ENCODE measurements at places on chromosomes 2 and 18.

- DNase-seq, result no peak
Observed at GRCh38 chr2:161159456-161160225, 587 bp upstream of the TANK start.

DNA sequence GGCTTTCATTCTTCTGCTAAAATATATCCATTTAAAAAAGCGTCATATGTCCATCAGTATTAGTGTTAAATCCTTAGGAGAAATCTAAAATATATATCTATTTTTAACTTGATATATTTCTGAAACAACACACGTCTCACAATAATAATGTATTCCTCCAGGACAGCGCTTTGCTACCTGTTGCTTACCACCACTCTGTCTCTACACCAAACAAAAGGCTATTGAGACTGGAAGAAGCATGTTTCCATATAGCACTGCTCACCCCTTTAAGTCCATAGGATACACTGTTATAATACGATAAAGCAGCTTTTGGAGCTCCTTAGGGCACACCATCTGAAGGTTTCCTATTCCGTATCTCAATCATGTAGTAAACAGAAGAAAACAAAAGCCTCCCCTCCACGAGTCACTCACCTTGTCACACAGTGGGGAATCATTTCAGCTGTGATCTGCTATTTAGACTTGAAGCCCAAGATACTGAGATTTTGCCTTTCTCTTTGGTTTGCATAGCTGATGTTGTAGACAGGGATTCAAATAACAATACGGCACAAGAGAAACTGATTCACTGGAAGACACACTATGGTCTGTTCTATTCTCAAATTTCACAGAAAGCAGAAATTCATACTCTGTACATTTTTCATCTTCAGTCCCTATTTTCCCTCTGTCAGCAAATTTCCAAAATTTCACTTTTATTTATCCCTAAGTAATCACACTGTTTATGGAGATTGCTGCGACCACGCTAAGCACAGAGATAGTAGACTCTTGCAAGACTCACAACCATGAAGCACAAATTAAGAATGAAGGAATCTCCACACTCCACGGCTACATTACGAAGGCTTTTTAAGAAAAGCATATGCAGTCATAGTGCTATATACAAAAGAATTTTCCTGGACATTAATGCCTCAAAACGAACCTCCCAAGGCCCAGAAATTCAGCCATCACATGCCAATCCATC is 187.1 kb downstream of the TCF4 start:
- no peak for DNase-seq

- no peak for DNase-seq
Observed at GRCh38 chr18:12699747-12700146, 2.8 kb downstream of the CEP76 start.

DNA sequence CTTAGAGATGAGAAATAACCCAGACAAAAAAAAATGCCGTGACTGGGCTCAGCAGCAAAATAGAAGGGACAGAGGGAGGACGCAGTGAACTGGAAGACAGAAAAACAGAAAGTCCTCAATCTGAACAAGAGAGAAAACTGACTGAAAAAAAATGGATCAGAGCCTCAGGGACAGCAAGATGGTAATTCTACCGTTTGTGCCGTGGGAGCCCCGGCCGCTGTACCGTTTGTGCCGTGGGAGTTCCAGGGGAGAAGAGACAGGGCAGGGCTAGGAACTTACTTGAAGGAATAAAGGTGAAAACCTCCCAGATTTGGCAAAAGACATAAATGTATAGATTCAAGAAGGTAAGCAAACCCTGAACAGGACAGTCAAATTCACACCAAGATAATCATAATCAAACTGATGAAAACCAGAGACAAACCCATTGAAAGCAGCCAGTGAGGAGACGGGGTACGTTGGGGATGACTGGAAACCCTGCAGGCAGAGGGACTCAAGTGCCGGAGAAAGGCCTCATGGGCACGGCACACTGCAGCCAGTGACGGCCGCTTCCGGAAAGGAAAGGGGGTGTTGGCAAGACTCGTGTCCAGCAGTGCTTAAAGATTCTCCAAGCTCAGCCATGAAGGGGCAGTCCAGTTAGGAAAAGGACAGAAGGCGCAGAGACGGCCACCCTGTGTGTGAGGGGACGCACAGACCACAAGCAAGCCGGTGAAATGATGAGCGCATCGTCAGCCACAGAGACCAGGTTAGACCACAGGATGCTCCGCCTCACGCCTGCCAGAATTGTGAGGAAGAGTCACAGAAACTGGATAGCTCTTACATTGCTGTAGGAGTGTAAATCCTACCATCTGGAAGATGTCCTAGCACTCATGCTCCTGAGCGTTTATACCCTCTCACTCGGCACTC is 40.0 kb upstream of the NFATC1 start:
- no peak for DNase-seq

DNA sequence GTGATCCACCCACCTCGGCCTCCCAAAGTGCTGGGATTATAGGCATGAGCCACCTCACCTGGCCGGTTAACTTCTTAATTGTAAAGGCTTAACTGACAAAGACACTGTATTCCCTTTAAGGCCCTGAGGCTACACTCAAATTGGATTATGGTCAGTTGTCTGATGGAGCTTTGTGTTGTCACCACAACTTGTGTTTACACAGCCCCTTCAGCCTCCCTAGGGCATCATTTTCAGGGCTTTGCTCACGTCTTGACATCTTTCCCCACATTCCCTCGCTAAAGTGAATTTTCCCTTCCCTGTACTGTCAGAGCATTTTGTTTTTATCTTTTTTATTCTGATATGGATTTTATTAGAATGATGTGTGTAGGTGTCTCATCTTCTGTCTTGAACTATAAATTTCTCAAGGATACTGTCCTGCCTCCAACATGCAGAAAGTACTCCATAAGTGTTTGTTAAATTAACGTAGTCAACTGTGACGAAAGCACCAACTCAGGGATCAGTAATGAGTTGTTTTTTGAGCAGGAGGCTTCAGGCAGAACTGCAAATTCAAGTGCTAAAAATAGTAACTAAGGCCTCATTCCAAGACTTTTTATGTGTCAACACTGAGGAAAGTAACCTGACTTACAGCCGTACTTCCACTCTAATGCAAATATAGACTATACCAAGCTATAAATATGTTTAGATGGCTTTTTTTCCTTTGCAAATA is 77.1 kb upstream of the NARS1 start:
- no peak for DNase-seq

- DNase-seq, result no peak
Observed at GRCh38 chr2:105411720-105412407, 13.0 kb upstream of the FHL2 start.

DNA sequence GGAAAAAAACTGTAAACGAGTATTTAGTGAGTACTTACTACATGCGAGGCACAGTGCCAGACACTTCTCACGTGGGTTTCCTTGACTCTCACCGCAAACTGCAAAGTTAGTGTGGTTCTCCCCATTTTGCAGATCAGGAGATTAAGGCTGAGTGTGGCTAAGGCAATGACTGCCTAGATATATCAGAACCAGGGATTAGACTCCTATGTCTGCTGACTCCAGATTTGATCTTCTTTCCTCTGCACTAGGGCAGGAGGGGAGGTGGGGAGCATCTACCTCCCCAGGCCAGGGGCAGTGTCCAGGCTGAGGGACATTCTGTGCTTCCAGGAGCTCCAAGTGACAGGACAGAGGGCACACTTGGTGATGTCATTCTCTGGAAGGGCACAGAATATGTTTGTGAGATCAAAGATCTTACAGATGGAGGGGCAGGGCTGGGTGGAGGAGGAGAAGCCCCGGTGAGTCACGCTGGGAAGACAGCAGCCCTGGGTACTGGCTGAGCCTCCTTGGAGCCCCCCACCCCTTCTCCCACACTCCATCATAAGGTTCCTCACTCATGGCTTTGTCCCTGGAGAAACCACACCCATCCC is 92.4 kb downstream of the RHOB start:
- DNase-seq, result peak; percentile 39

DNA sequence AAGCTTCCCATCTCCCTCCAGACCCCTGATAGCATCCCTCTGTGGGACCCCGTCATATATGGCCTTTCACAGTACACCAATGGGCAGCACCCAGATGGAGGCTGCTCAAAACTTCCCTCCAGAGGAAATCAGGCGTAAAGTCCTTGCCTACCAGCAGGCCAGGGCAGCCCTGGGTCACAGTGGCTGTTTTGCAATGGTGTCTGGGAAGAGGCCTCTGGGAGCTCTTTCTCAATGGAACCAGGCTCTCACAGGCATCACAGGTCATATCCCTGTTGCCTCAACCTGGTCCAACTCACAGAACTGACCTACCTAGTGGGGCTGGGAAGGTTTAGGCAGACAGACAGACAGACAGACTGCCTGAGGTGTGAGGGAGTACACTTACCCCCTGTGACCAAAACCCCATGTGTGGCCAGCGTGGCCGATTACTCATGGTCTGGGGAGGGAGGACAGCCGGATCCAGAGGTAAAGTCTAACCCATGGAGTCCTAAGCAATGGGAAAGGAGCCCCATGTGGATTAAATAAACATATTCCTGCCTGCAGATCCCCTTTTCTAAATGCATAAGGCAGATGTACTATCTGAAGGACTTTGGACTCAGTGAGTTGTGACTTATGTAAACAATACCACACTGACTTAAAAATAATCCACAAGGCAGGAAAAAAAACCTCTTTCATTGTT is 58.2 kb downstream of the BCL2L11 start:
- no peak for DNase-seq

- DNase-seq, result no peak
Observed at GRCh38 chr18:10412933-10413332, 41.5 kb upstream of the APCDD1 start.

DNA sequence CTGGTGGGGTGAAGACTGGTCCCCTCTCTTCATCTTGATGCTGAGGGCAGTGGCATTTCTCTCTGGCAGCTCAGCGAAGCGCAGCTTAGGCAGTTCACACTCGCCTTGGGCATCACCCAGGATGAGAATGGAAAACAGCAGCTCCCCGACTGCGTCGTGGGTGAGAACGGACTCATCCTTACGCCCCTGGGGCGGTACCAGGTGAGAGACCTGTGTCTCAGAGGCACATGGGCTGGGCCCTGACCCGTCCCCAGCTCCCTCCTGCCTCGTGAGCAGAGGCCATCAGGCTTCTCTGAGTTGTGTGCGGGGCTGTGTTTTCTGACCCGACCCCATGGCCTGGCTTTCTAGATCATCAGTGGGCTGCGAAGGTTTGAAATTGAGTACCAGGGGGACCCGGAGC is 8.2 kb upstream of the CCDC74A start:
- DNase-seq, result no peak

DNA sequence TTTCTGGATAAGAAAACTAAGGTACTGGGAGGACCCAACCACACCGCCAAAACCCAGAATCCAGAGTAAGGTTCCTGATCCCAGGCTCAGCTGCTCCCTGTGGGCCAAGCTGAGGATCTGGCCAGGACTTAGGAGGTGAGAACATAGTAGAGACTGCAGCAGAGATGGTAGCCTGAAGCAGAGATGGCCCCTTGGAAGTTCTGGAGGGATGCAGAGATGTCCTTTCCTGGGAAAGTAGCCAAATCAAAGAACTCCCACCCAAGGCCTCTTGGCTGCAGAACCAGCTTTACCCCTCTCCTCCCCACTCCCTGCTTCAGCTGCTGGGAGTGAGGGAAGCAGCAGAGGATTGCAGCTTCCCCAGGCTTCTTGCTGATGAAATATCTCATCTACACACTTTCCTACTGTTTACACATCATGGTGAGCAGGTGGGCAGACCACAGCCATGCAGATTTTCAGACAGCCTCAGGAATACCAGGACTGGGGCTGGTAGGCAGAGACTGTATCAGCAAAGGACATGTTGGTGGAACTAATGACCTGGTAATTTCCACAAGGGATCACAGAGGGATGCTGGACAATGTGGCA is 32.7 kb downstream of the TMEM17 start:
- no peak for DNase-seq

DNA sequence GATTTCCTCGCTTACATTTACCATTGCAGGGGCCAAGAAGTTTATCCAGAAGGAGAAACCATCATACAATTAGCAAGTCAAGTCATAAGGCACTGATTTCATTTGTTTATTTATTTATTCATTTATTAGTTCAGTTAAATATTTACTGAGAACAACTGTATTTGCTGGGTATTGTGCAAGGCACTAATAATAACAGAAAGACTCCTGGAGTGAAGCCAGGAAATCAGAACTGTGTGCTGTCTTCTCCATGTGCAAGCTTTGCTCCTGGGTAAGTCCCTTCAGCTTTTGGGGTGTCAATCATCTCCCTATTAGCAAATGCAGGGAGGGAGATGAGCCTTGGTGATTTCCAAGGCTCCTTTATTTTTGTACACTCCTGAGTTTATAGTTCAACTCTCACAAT is 341.6 kb upstream of the MEIS1 start:
- DNase-seq, result no peak

GRCh38 chr2:234536178-234536965 is 39.5 kb upstream of the ARL4C start:
- DNase-seq, result no peak

GRCh38 chr2:238488347-238488826 is 61.7 kb downstream of the ASB1 start:
- no peak for DNase-seq

DNA sequence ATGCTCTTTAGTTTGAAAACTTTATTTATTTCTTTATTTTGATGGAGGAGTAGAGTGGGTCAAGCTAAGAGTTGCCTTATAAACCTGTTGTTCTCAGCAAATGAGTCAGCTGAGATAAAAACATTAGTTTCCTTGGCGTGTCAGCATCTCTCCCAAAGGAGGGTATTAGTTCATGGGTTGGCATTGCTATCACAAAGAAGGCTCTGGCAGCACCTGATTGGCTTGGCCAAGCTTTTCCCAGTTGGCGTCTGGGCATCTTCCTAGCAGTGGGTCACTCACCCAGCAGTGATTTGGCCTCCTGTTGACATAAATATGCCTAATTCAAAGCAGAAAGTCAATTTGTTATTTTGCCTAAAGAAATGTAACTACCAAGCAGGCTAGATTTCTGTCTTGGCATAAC is 200.7 kb upstream of the TNP1 start:
- DNase-seq, result no peak

GRCh38 chr18:48788373-48788772 is 162.4 kb downstream of the SMAD7 start:
- no peak for DNase-seq

DNA sequence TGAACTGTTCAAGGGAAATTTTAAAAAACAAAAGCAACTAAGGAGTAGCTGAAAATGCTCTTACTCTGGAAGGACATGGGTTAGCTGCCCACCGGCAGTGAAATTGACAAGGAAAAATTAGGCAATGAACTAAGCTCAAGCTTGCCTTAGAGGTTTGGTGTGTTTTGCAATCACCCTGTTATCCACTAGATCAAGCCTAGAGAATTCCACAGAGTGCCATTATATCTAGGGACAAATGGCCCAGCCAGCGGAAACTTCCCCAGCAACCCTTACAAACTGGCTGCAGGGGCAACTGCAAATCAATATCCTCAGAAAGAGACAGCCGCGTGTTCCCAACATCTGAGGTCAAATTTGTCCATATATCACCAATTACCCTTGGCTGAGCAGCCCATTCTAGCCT is 258.2 kb downstream of the SP3 start:
- DNase-seq, result no peak

- DNase-seq, result no peak
Observed at GRCh38 chr2:56715683-56716082, 531.9 kb downstream of the CCDC85A start.

- DNase-seq, result peak; percentile 77
Observed at GRCh38 chr2:135985826-135986393, 484 bp upstream of the DARS1 start.
